GM20000 (cell line): ENCODE measurements at places on chromosomes 2 and 18.

DNA sequence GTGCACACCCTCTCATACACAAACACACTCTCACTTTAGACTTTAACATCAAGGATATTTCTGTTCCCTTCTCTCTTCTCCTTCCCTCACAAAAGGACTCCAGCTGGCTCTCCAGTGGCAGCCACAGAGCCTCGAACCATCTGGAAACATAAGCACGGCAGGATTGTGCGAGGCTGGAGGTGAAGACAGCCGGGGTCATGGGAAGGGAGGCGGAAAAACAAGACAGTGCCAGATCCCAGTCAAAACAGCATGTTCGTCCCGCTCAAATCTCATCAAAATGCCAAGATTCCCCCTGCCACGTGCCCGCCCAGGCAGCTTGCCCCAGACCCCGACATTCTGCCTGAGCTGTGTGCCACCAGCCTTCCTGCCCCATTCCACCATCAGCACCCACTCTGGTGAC lies 180.3 kb downstream of the ZBTB7C start:
- no peak for DNase-seq

- no peak for DNase-seq
These were observed 384.1 kb downstream of the ERBB4 start for GRCh38 chr2:212154477-212154878.

DNA sequence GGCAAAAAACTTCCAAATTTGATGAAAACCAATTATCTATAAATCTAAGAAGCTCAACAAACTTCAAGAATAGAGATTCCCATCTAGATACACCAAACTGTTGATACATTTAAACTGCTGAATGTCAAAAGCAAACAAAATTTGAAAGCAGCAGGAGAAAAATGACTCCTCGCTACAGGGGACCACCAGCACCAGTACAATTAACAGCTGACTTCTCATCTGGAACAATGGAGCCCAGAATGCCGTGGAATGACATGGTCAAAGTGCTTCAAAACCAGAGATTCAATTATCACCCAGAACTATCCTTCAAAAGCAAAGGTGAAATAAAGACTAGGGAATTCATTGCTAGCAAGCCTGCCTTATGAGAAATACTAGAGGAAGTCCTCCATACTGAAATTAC lies 11.6 kb downstream of the SRSF7 start:
- no peak for DNase-seq

DNA sequence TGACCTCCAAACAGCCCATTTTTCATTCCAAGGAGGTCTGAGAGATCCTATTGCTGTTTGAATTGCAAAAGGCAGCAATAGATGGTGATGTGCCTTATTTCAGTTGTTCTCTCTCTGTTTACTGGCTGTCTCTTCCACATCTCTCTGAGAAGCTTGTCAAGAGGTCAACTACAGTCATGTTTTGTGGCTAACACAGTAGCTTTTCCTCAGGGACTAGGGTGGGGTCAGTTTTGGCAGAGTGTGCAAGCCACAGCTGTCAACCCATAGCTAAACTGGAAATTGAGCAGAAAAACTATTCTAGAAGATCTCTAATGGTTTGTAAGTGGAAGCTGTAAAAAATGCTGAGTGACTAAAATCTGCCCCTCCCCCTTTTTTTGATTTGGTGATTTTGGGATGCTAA lies 67.1 kb downstream of the DIS3L2 start:
- DNase-seq, result no peak

GRCh38 chr2:222232839-222233238 lies 66.0 kb downstream of the PAX3 start:
- no peak for DNase-seq

GRCh38 chr2:239441261-239442078 lies 40.6 kb upstream of the HDAC4 start:
- DNase-seq, result no peak

DNA sequence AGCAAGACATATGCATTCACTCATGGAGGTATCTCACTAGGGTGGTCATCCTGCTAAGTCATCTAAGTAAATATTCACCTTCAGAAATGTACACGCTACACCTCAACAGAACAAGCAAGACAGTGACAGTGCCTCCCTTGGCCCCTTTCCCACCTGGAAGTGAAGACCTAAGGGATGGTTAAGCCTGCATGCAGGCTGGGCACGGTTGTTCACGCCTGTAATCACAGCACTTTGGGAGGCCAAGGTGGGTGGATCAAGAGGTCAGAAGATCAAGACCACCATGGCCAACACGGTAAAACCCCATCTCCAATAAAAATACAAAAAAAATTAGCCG lies 4.4 kb downstream of the LIMS2 start:
- DNase-seq, result no peak

GRCh38 chr2:96953611-96953978 lies 32.8 kb downstream of the FAM178B start:
- DNase-seq, result no peak

DNA sequence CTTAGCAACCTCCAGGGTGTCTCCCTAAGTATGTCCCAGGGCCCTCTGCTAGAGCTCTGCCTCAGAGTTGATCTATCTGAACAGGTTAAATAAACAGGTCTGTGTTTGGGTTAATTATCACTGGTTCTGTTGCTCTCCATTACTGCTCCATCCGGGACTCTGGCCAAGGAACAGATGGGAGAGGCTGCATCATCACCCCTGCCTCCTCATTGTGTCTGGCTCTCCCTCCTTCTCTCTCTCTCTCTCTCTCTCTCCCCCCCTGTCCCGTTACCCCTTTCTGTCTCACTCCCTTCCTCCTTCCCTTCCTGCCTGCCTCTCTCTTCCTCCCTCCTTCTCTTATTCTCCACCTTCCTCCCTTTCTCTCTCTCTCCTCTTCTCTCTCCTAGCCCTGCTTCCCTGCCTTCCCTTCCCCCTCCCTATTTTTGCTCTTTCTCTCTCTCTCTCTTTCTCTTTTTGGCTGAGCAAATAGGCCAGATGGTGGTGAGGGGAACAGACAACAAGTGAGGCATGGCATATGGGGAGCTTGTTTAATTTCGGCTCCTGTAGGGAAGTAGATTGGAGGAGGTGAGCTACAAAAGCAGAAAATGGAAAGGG lies 62.1 kb downstream of the SETBP1 start:
- DNase-seq, result no peak

- no peak for DNase-seq
These were observed 19.6 kb upstream of the REL start for GRCh38 chr2:60861736-60862135.

GRCh38 chr2:163132850-163133249 lies 294.3 kb upstream of the KCNH7 start:
- peak; percentile 8 for DNase-seq

GRCh38 chr2:182142062-182142461 lies 156.4 kb downstream of the PPP1R1C start:
- no peak for DNase-seq

DNA sequence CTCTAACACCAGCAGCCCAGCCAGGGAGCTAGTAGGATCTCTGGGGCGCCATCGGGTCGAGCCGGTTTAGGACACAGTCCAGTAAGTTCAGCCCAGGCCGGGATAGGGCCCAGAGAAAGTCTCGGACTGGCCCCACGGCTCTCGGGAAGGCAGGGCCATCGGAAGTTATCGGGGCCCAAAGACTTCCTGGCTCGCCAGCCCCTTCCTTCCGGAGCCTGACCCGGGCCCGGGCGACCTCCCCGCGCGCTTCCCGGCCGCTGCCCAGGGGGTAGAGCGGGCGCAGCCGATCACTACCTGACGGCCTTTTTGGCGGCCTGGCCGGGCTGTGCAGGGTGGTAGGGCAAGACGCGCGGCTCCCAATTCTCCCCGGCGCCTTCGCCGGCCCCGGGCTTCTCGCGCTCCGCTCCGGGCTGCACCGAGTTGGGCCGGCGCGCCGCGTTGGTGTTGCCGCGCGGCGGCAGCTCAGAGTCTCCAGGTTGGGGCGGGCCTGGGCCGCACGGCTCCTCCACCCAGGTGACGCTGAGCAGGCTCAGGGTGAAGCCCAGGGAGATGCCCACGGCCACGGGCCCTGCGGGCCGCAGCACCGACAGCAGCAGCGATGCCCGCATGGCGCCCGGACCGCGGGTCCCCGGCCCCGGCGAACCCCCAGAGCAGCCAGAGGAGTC lies 546 bp downstream of the CHPF start:
- DNase-seq, result peak; percentile 62

DNA sequence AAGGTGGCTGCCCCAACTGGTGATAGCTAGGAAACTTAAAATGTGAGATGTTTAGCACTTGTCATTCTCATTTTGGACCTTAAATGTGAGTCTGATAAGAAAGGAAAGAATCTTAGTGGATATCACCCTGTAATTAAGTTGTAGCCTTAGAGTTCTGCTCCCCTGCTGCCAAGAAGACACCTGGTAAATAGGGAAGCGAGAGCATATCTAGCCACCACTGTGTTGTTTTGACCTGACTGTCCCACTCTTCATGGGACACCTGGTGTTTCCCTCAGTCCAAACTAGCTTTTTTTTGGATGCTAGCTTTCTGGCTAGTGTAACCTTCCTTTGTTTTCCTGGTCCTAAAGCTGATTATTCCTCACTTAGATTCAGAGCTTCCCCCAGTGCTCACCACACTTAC lies 357.6 kb downstream of the RAD51AP2 start:
- DNase-seq, result no peak

DNA sequence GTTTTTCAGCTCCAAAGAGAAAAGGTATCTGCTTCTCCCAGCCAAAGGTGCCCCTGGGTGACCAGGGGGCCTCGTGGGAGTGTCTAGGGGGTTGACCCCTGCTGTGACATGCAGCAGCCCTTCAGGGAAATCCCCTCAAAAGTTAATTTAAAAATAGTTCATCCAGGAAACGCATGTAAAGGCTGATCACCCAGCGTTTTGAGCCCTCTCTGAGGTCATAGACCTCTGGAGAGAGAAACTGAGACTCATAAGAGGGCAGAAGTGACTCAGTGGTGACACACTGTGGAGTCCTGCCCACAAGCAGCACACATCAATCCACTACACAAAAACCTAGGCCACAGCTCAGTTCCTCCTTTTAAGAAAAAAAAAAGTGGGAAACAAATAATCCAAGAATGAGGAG lies 11.9 kb downstream of the GAL3ST2 start:
- peak; percentile 55 for DNase-seq

DNA sequence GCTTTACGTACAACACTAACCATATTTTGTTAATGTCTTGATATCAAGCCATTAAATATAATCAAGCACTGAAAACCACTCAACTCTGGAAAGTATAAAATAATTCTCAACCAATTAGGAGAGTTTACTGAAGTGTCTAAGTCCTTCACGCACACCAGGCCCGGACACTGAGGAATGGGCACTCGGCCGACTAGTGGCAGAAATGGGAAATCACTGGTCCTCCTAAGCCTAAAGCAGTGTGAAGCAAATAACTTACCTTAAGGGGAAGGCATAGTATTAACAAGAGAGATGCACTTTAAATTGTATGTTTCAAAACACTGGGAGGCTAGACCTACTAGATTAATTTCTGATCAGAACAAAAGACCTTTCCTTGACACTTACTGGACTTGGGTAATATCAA lies 45.7 kb downstream of the FAM210A start:
- DNase-seq, result no peak

- DNase-seq, result no peak
These were observed 861 bp upstream of the SEMA4C start for GRCh38 chr2:96870626-96871255.

DNA sequence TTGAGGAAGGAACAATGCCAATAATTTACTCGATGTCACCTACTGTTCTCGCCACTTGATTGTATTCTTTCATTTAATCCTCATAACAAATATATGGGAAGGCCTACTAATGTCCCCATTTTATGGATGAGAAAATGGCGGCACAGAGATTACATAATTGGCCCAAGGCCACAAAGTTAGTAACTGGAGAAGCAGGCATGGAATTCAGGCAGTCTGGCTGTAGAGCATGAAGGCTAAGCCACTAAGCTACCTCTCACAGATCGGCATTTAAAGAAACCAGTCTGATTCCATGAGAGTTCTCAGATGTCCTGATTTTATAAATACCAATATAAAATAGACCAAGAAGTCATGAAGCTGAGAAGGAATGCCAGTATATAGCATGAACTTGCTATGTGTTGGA lies 121.8 kb upstream of the EPAS1 start:
- no peak for DNase-seq

- DNase-seq, result no peak
These were observed 63.6 kb downstream of the SPOPL start for GRCh38 chr2:138565230-138565598.

DNA sequence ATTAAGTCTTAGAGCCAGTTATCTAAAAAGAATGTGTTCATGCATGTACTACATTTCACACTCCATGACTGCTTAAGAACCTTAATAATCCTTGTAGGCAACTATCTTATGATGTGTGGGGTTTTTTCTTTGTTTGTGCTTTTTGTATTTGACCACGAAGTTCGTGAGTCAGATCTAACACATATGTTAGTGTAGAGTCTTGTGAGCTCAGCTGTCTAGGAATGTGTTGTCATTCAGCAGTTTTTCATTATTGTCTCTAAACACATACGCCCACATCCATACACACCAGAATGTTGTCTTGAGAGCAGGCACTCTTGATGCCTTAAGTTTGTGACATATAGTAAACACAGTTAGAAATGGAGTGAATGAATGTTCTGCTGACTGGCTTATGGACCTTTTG lies 38.4 kb downstream of the CAB39 start:
- DNase-seq, result no peak

GRCh38 chr2:67670747-67671183 lies 273.6 kb downstream of the ETAA1 start:
- no peak for DNase-seq

GRCh38 chr2:226020176-226020575 lies 620.7 kb downstream of the NYAP2 start:
- DNase-seq, result no peak

DNA sequence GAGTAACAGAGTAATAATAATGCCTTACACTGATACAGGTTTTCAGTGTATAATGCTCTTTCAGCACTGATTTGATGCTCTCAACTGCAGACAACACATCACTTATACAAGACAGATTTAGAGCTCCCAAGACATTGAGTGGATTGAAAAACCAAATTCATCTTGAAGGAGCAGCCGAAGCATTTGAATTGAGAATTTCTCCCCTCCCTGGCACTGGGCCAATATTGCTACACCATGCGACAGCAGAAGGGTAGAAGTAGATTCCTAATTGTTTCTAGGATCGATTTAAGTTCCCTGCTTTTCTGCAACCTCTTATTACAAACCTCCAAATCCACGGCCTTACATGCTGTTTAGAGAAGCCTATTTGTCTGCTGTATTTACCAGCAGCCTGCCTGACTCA lies 15.5 kb downstream of the CENPA start:
- DNase-seq, result no peak

DNA sequence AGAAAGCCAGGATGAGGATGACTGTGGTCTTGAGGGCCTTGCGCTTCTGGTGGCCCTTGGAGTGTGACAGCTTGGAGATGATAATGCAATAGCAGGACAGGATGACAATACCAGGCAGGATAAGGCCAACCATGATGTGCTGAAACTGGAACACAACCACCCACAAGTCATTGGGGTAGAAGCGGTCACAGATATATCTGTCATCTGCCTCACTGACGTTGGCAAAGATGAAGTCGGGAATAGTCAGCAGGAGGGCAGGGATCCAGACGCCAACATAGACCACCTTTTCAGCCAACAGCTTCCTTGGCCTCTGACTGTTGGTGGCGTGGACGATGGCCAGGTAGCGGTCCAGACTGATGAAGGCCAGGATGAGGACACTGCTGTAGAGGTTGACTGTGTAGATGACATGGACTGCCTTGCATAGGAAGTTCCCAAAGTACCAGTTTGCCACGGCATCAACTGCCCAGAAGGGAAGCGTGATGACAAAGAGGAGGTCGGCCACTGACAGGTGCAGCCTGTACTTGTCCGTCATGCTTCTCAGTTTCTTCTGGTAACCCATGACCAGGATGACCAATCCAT lies 2.7 kb downstream of the CXCR4 start:
- DNase-seq, result no peak

GRCh38 chr18:58490238-58490637 lies 138.7 kb downstream of the ALPK2 start:
- no peak for DNase-seq
